SK-N-SH treated with all-trans-retinoic acid at 6 μM for 48 hours (cell line): ENCODE measurements at places on chromosomes 12 and 14.

DNA sequence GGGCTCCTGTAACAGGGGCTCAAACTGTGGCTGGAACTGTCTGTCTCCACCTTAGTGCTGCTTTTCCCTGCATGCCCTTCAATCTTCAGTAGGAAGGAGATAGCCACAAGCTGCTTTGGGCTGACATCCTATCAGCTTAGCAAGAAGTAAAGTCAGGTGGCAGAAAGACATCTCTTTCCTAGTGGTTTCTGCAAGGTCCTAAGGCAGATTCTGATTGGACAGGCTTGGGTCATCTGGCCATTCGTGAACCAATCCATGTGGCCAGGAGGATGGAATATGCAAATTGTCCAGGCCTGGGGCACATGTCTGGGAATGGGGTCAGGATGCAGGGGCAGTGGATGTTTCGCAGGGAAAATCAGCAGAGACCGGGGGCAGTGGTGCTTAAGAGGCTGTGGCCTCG, 5.2 kb downstream of the RITA1 start:
- peak; percentile 61 for ATAC-seq

GRCh38 chr12:112908548-112908947, 1.8 kb downstream of the OAS1 start:
- no peak for ATAC-seq

GRCh38 chr14:21238823-21239518, 30.3 kb downstream of the HNRNPC start:
- no peak for ATAC-seq

GRCh38 chr14:105398726-105399465, 558 bp downstream of the TEX22 start:
- ATAC-seq, result peak; percentile 63

GRCh38 chr14:59116984-59117415, 71.5 kb upstream of the DAAM1 start:
- ATAC-seq, result peak; percentile 40; the same call in 1 of the 3 replicates

DNA sequence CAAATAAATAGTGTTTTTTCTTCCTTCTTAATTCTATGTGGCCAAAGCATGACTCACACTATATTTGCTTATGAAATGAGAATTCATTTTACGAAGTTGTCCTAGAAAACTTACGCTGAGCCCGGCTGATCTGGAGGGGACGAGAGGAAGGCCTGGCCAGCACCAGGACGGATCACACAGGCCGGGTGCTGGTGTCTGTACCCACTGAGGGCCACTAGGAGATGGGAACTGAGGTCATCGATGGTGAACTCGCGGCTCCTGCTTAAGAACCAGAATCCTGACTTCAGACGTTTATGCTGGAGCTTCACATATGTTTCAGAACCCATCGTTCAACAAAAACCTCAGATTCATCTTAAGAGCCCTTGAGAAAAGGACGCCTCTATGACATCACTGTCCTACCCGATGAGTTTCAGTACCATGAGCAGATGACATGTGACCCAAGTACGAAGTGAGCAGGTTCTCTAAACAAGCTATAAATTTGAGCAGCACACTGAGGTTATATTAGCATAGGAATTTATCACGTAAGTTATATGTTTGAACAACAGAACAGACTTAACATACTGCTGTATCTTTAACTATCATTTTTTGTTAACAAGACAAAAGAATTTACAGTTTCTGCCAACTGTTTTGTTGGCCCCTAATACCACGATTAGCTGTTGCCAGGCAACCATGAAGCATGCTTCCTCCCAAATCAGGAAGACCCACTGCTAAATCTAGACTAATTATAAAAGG, 111.9 kb downstream of the FOXN3 start:
- peak; percentile 31 for ATAC-seq

DNA sequence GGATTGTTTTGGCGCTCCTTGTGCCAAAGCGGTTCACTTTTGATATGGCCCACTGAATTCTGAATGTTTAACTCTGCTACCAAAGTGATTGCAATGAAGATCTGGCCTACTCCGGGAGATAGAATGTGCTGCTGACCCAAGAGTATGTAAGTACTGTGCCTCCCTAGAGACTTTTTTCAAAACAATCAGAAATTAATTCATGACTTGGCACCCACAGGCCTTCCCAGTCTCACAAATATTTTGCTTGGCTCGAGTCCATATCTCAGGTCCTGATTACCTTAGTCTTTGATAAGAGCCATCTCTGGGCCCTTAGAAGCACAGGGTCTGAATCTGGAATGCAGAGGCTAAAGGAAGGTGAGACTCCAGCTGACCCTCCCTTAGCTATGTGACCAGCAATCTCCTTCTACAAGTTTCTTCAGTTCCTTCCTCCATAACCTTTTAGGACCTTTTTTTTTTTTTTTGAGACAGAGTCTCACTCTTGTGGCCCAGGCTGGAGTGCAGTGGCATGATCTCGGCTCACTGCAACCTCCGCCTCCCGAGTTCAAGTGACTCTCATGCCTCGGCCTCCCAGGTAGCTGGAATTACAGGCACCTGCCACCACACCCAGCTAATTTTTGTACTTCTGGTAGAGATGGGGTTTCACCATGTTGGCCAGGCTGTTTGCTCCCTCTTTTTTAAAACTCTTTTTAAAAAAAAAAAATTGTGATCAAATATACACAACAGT, 49.5 kb upstream of the METAP2 start:
- no peak for ATAC-seq

GRCh38 chr14:102203382-102203781, 63.7 kb downstream of the WDR20 start:
- no peak for ATAC-seq

DNA sequence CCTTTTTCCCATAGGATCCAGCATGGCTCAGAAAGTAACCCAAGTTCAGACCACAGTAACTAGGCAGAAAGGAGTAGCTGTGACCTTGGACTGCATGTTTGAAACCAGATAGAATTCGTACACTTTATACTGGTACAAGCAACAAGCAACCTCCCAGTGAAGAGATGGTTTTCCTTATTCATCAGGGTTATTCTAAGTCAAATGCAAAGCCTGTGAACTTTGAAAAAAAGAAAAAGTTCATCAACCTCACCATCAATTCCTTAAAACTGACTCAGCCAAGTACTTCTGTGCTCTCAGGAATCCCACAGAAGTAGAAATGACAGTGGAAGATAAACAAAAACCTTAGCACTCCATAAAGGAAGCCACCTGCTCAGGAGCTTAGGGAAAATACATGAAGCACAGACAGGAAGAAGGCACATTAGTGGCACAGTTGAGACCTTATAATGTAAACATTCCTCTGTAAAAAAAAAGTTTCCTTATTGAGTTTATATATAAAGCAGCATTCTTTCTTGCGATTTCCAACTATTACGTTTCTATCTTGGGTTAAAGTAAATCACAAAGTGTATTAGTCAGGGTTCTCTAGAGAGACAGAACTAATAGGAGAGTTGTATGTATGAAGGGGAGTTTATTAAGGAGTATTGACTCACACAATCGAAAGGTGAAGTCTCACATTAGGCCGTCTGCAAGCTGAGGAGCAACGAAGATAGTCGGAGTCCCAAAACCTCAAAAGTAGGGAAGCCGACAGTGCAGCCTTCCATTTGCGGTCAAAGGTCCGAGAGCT, 398.4 kb downstream of the DAD1 start:
- ATAC-seq, result no peak

GRCh38 chr14:24605435-24606190, 3.9 kb downstream of the GZMH start:
- peak; percentile 93 for ATAC-seq

GRCh38 chr12:7018350-7019042, at the start of gene LPCAT3:
TSS of gene LPCAT3 (minus strand) at chr12:7018476. CDS start at chr12:7018424, 52 bp downstream.
- peak; percentile 96 for ATAC-seq

- ATAC-seq, result no peak
These were observed 615.4 kb downstream of the SLC16A7 start for GRCh38 chr12:60211244-60211643.

- no peak for ATAC-seq
These were observed 75.0 kb upstream of the OVCH1 start for GRCh38 chr12:29572464-29572863.

GRCh38 chr12:27555925-27556778, 32.1 kb downstream of the PPFIBP1 start:
- ATAC-seq, result no peak; the same call in 2 of the 3 replicates

- ATAC-seq, result no peak
These were observed 55.9 kb upstream of the DIO3 start for GRCh38 chr14:101505236-101505970.

GRCh38 chr12:107393043-107393717, 292.4 kb upstream of the PWP1 start:
- ATAC-seq, result no peak

GRCh38 chr12:66552716-66553115, 126.2 kb downstream of the GRIP1 start:
- ATAC-seq, result no peak

GRCh38 chr14:63286071-63286470, 32.7 kb downstream of the GPHB5 start:
- no peak for ATAC-seq

DNA sequence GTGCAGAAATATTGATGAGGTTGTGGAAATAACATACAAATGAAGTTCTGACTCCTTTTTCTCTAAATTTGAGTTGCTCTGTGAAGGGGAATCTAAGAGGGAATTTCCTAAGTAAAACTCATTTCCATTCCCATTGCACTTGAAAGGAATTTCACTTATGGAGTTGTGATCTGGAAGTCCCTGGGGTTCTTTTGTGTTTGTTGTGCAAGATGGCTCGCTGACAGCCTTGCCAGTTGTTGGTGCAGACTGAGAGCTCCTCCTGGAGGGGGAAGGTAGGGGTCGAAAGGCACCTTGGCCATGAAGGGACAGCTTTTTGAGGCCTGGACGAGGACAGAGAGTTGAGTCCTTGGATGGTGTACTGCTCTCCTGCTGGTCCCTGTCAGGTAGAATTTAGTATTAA, 72.0 kb downstream of the C12orf56 start:
- no peak for ATAC-seq

- no peak for ATAC-seq
These were observed 1.2 kb downstream of the SCNN1A start for GRCh38 chr12:6374028-6374785.

DNA sequence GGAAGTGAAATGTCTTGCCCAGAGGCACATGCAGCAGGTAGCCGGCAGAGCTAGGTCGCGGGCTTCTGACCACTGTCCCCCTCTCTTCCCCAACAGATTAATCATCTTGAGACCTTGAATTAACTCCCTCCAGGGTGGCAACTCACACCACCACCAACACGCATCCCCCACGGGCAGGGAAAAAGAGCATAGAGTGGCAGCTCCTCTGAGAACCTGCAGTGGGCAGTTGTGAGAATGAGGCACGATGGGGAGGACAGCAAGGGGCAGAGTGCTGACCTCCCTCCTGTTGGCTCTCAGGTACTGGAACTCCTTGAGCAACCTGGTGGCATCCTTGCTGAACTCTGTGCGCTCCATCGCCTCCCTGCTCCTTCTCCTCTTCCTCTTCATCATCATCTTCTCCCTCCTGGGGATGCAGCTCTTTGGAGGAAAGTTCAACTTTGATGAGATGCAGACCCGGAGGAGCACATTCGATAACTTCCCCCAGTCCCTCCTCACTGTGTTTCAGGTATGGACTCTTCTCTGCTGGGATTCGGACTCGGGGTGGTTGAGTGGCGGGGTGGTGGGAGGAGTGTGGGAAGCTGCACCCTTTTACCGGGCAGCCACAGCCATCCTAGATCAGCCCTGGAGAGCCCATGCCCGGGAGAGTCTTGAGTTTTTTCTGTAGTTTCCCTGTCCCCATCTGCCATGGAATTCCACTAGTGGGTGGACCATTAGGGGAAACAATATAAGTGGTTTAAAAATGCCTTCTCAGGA, 213.3 kb upstream of the FKBP4 start:
- ATAC-seq, result no peak
